ENCODE measurements at places on chromosomes 5 and 9. TPM values are rescaled to one million over a fixed set of nuclear protein-coding genes. Genes with fewer than 3 reads are reported as not detected.

GDA gene
- total RNA-seq, result 0.18 TPM

INSL6 gene
- not detected for total RNA-seq

ATP6V0E1 gene
- 191 TPM for total RNA-seq

UBAP2 gene
- 33.4 TPM for total RNA-seq

PCDHGA10 gene
- 1.3 TPM for total RNA-seq

FIBCD1 gene
- total RNA-seq, result not detected

GPR151 gene
- total RNA-seq, result not detected

RASGRF2 gene
- total RNA-seq, result 0.64 TPM

TRMO gene
- 25.3 TPM for total RNA-seq

PCDHA7 gene
- total RNA-seq, result not detected

FAM200C gene
- 0.66 TPM for total RNA-seq

IFNA21 gene
- not detected for total RNA-seq

GRXCR2 gene
- total RNA-seq, result not detected

C5orf52 gene
- total RNA-seq, result not detected

ARL14EPL gene
- total RNA-seq, result not detected

IL3 gene
- not detected for total RNA-seq

LRRC14B gene
- total RNA-seq, result not detected

DMRT2 gene
- total RNA-seq, result not detected

SLC25A46 gene
- 42.2 TPM for total RNA-seq

LMAN2 gene
- 89.7 TPM for total RNA-seq

SH3PXD2B gene
- 0.02 TPM for total RNA-seq

PCDHA2 gene
- total RNA-seq, result not detected

IFT74 gene
- 14.9 TPM for total RNA-seq

GKAP1 gene
- total RNA-seq, result 4.3 TPM

ARRDC3 gene
- total RNA-seq, result 65.3 TPM

DMRT3 gene
- not detected for total RNA-seq

SOWAHA gene
- total RNA-seq, result not detected

ANKRD18A gene
- not detected for total RNA-seq

DNAJB5 gene
- 5.4 TPM for total RNA-seq

SKP1 gene
- total RNA-seq, result 211 TPM

SLC36A3 gene
- not detected for total RNA-seq

FOXI1 gene
- total RNA-seq, result not detected

NUTM2F gene
- not detected for total RNA-seq

ATP10B gene
- not detected for total RNA-seq

GARIN3 gene
- not detected for total RNA-seq

FUT7 gene
- 3.9 TPM for total RNA-seq

TMEM171 gene
- total RNA-seq, result not detected

MZB1 gene
- total RNA-seq, result 47.1 TPM

RORB gene
- not detected for total RNA-seq

IPPK gene
- 9.8 TPM for total RNA-seq

AP3B1 gene
- total RNA-seq, result 46.8 TPM

DCAF12 gene
- 3.8 TPM for total RNA-seq

HOMER1 gene
- 4.2 TPM for total RNA-seq

SLC45A2 gene
- not detected for total RNA-seq

TNC gene
- total RNA-seq, result not detected

ADGRD2 gene
- not detected for total RNA-seq

PRRX2 gene
- not detected for total RNA-seq

HK3 gene
- total RNA-seq, result 0.55 TPM

DENND1A gene
- 25.2 TPM for total RNA-seq

SLC34A3 gene
- total RNA-seq, result not detected

CERCAM gene
- 1.7 TPM for total RNA-seq

KIF12 gene
- not detected for total RNA-seq

PCA3 gene
- not detected for total RNA-seq

HSDL2 gene
- total RNA-seq, result 11.3 TPM

Data from activated B cell treated with CpG ODN at 0.5 μM for 24 hours (primary cell).